ENCODE measurements at places on chromosomes 12 and 14. TPM values are rescaled to one million over a fixed set of nuclear protein-coding genes. Genes with fewer than 3 reads are reported as not detected.

Gene SERPINA9
- polyA plus RNA-seq, result not detected

Gene TMEM233
- not detected for polyA plus RNA-seq

Gene NGB
- 0.87 TPM for polyA plus RNA-seq

Gene ANO4
- polyA plus RNA-seq, result 11.1 TPM

Gene ERBB3
- 0.78 TPM for polyA plus RNA-seq

Gene HPD
- not detected for polyA plus RNA-seq

Gene NID2
- polyA plus RNA-seq, result 1.1 TPM

Gene SRRM4
- polyA plus RNA-seq, result 10.5 TPM

Gene KRT4
- polyA plus RNA-seq, result not detected

Gene SLCO1B1
- polyA plus RNA-seq, result not detected

Gene SERPINA4
- not detected for polyA plus RNA-seq

Gene KRT6A
- polyA plus RNA-seq, result not detected

Gene SLC25A47
- polyA plus RNA-seq, result 0.44 TPM

Gene AKAP3
- 1.6 TPM for polyA plus RNA-seq

Gene SCARB1
- polyA plus RNA-seq, result 5.8 TPM
